ENCODE measurements at places on chromosomes 2 and 18.

DNA sequence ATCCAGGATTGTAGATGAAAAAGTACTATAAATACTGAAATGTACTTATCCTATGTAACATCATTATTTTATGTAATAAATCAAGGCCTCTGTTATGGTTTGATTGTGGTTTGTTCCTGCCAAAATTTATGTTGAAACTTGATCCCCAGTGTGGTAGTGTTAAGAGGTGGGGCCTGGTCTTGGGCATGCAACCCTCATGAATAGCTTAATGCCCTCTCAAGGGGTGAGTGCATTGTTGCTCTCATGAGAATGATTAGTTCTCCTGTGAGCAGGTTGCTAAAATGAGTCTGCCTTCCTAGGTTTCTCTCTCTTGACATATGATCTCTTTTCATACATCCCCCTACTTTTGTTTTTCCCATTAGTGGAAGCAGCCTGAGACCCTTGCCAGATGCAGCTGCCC, 915.4 kb downstream of the TSN start:
- DNase-seq = no peak

DNA sequence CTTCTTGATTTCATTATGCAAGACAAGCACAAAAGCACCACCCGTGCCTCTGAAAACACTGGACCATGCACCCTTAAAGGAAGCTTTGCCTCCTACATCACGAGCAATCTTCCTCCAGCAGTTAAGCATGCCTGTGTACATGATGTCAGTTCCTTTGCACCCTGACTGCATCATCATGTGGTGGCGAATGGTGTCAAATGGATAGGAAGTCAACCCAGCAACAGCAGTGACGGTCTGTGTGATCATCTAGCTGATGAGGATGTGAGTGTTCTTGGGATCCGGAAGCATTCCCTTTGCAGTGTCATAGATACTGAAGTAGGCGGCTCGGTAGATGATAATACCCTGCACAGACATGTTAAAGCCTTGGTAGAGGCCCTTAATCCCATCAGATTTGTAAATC, 240.7 kb upstream of the FAM98A start:
- no peak for DNase-seq

GRCh38 chr2:67702937-67703336, 305.8 kb downstream of the ETAA1 start:
- DNase-seq = no peak

DNA sequence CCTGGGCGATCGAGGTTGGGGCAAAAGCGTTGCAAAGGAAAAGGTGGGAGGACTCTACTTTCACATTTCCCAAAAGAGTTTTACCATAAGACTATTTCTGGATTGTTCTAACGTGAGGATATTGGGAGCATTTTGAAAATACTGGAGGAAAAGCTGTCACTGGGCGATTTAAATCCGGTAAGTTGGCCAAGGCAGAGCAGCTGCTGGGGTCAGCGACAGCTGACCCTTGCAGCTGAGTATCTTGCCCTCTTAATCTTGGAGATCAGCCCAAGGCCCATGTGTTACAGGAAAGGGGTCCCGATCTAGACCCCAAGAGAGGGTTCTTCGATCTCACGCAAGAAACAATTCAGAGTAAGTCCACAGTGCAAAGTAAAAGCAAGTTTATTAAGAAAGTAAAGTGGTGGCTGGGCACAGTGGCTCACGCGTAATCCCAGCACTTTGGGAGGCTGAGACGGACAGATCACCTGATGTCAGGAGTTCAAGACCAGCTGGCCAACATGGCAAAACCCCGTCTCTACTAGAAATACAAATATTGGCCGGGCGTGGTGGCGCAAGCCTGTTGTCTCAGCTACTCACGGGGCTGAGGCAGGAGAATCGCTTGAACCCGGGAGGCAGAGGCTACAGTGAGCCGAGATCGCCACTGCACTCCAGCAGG, 964 bp upstream of the ST3GAL5 start:
- no peak for DNase-seq

GRCh38 chr2:37738266-37738885, 66.9 kb upstream of the CDC42EP3 start:
- DNase-seq = no peak

DNA sequence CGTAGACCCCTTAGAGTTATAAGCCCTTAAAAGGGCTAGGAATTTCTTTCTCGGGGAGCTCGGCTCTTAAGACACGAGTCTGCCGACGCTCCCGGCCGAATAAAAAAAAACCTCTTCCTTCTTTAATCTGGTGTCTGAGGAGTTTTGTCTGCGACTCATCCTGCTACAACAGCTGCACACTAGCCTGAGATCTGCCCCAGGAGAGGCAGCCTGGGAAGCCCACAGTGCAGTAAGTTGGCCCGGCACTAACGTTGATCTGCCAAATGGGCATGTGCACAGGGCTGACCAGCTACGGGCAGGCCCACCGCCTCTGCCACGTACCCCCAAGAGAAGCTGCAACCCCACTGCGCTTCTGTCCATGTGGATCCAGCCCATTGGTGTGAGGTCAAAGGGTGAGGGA, 8.4 kb upstream of the LIMS2 start:
- DNase-seq = no peak

- no peak for DNase-seq
Measured at GRCh38 chr2:18506883-18507509, 53.5 kb downstream of the RDH14 start.

- DNase-seq = no peak
Measured at GRCh38 chr2:25286025-25286400, 55.7 kb downstream of the DNMT3A start.

DNA sequence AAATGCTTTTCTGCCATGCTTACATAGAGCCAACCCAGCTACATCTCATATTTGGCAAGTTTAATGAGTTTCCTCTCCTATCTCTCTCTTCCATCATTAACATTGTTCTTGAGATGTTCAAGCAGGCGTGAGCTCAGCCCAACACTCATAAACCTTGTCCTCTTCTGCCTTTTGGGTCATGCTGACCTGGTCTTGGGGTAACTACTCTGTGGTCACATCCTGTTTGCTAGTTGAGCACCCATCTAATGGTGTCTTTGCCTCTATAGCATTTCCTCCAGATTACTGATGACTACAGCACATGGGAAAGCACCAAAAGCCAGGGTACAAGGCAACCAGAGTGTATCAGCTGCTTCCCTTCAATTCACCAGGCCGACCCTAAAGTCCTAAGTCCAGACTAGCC, 366.9 kb upstream of the HNRNPA3 start:
- no peak for DNase-seq

DNA sequence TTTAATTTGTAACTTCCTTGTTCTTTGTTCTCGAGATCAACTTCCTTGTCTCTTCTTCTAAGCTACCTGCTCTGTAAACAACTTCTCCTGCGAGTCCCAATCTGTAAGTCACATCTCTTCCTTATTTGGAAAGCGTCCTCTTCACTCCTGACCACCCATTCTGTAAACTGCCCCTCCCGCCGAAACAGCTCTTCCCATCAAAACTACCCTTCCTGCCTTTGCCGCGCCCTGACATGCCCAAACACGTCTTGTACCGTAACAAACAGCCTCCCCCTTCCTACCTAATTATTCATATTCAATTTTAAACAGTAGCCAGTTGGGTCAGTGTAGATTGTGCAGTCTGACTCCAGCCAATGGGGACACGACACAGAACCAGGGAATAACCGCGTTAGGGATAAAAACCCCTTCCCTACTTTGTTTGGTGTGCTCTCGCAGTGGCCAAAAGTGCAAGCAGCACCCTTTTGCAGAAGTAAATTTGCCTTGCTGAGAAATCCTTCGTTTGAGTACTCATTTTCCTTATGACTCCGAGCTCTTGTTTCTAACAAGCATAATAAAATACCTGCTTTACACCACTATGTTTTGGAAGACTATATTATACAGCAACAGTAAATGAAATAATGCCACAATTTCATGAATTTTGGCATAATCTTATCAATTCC, 39.8 kb downstream of the PIAS2 start:
- DNase-seq = no peak

DNA sequence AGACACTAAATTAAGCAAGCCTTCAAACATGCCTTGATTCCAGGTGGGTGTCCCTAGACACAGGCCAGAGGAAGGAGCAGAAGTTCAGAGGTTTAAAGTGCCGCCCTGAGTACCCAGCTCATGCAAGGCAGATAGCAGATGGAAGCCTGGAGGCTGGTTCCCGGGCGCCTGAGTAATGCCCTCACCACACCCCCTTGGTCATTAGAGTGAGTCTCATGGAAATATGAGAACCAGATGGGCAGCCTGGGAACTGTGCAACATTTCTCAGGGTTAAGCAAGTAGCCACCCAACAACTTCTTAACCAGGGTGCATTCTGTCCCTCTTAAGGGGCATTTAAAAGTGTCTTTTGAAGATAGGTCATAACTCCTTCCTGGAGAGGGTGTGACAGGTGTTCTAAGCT, 44.1 kb downstream of the TGFA start:
- DNase-seq = no peak

GRCh38 chr2:138078153-138078552, 113.9 kb downstream of the HNMT start:
- DNase-seq = no peak

- no peak for DNase-seq
Measured at GRCh38 chr18:23126376-23127056, 8.8 kb upstream of the CABLES1 start.

- DNase-seq = no peak
Measured at GRCh38 chr18:57214976-57215375, 68.1 kb downstream of the BOD1L2 start.

DNA sequence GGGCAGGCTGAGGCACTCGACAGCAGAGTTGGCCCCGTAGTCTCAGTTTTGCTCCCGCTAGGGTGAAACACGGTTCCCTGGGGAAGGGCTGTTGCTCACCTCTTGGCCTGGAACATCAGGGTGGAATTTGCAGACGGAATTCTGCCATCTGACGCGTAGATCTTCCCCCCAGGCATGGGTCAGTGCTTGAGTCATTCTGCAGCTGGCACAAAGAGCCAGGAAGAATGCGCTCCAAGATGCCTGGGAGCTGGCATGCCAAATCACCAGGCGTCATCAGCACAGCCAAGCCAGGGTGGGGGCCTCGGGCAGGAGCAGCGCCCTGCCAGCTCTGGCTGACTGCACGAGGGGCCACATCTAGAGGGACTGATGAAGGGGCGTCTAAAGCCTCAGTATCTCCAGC, 42.7 kb downstream of the ODC1 start:
- DNase-seq = peak; percentile 31

GRCh38 chr2:97951155-97951680, 44.5 kb downstream of the TMEM131 start:
- no peak for DNase-seq

DNA sequence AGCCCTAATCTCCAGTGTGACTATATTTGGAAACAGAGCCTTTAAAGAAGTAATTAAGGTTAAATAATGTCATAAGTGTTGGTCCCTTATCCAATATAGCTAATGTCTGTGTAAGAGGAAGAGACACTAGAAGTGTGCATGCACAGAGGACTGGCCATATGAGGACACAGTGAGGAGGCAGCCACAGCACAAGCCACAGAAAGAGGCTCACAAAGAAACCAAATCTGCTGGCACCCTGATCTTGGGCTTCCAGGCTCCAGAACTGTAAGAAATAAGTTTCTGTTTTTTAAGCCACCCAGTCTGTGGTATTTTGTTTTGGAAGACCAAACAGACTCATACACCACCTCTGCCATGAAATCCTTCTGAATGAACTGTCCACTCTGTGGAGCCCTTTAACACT, 186.4 kb upstream of the SLC39A10 start:
- DNase-seq = no peak

GRCh38 chr2:227871375-227871791, at the start of gene DAW1:
DAW1 (plus strand) TSS chr2:227871631; CDS start chr2:227871690, 59 bp downstream.
- no peak for DNase-seq

DNA sequence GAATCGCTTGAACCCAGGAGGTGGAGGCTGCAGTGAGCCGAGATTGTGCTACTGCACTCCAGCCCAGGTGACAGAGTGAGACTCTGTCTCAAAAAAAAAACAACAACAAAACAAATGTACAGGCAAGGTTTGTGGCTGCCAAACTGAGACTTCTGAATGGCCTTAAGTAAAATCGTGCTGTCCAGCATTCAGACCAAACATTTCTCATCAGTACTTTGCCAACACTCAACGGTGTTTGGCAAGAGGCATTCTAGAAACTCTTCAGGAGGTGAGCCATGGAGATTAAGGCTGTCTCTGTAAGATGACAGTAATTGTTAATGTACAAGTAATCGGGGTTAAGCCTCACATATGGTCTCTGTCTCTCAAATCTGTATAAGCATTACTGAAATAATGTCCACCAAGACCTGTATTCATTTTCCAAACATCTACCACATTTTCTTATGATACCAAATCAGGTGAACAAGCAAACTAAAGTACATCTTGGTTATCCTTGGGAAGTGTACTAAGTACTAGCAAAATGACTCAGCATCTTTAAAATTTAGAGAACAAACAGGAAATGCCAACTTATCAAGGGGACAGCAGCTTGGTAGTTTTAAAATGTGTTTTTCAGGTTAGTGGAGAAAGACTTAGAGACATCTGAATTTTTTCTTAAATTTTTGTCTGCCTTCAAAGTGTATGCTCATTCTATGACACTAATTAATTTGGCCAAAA, 29.3 kb downstream of the SERPINE2 start:
- DNase-seq = no peak

GRCh38 chr18:48923746-48924629, 26.8 kb downstream of the SMAD7 start:
- no peak for DNase-seq

DNA sequence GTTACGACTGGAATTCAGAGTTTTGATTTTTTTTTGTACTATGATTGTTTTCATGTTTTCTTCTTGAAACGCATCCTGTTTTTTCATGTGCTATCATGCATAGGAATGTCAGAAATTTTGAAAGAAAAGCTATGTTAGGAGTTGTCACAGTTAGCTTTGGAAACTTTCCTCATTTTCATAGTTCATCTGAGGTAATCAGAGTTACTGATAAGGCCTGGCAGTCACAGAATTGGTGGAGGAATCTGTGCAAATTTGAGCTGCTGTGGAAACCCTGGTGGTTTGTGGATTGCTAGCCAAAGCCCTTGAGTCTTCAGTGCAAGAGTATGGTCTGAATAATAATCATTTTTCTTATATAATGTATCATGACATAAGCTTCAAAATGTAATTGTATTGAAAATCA, 401.0 kb downstream of the CNTNAP5 start:
- DNase-seq = no peak

DNA sequence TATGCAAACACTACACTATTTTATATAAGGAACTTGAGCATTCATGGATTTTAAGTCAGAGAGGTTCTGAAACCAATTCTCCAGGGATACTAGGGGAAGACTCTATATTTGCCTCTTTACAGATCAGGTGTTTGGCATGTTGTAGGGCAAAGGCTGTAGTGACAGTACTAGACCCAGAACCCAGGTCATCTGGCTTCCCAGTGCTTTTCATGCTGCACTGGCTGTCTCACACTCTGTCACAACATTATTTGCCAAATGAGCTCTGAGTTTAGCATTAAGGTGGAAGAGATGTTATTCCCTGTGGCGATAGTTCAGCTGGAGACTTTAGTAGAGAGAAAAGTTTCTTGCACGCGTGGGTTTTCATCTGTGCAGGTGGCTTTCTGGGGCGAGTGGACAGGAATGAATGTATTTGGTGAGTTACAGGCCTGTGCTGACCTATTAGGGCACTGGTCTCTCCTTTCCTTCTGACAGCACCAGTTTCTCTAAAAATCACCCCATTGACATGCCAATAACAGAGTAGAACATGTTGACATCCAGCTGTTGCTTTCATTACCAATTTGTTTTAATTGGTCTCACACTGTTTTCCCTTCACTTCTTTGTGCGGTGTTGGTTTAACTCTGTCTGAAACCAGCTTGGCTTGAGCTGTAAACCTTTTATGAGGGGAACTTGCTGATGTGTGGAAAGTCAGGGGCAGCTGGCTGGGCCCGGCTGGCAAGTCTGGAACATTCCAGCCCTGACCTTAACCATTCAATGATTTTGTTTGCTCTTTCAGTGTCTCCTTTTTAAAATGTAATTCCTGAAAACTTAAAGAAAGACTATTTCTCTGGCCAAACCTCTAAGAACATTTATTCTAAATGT, 643.0 kb upstream of the FAM98A start:
- no peak for DNase-seq

GRCh38 chr2:11914455-11914854, 168.0 kb downstream of the LPIN1 start:
- no peak for DNase-seq

Data from HuH-7.5 (cell line).